ENCODE measurements at places on chromosomes 13 and 19.

GRCh38 chr13:28401303-28402056, 93.4 kb downstream of the FLT1 start:
- no peak for DNase-seq

DNA sequence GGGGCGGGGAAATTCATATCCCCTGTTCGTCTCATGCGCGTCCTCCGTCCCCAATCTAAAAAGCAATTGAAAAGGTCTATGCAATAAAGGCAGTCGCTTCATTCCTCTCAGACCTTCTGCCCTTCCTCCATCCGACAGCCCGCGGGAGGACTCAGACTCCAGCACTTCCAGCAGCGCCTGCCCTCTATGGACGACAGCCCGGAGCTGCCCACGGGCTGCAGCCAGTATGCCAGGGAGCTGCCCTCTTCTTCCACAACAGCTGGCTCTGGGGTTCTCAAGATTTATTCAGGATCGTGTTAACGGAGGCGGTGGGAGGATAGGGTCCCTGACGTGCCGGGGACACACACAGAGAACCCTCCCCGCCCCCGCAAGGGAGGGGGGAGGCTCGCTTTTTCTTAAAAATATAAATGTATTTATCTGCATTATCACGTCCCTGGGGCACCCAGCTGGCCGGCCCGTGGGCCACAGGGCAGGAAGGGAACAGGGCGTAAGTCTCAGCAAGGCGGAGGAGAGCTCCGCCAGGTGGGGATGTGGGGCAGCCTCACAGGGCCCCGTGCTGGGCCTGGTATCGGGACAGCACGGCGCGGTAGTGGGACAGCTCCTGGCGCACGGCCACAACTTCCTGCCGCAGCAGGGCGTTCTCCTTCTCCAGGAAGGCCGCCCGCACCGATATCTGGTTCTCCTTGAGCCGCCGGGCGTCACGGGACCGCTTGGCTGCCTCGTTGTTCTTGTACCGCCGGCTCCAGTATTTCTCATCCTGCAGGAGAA, 6.7 kb downstream of the DBP start:
- DNase-seq, result no peak

- no peak for DNase-seq
These were observed 307.7 kb downstream of the PCDH9 start for GRCh38 chr13:66922444-66922843.

DNA sequence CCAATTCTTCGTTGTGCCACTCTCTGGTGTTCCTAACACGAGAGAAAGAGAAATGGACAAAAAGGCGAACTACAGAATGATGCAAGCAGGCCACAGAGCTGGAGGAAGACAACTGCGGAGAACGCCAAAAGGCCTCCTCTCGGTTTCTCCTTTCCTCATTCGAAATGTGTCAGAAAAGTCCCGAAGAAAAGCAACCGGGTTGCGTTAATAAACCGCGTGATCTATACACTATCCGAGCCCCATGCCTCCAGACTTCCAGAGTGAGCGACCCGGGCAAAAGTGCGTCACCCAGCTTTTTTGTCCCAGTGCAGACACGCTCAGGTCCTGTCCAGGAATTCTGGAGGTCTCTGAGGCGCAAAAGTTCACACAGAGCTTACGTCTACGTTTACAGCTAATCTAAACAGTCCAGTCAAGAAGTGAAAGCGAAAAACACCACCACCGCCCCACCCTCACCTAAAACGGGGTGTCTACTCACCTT, 413 bp downstream of the N4BP2L2 start:
- DNase-seq, result no peak

- no peak for DNase-seq
These were observed 29.7 kb downstream of the NKPD1 start for GRCh38 chr19:45130888-45131615.

DNA sequence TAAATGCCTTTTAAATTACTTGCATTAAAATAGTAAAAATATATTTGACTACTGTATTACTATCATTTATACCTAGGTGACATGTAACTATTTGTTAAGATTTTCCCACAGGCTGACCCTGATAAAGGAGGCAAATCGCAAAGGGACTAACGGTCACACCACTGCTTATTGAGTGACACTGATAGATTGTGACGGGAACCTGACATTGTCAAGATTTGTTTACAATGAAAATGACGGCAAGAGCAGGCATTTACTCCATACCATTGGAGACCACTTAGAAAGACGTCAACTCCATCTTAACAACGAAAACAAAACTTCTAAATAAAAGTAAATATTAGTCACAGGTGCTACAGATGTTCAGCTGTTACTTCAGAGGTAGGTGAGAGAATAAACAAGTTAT, 289.0 kb downstream of the DACH1 start:
- no peak for DNase-seq

GRCh38 chr13:25887962-25888655, 163.7 kb downstream of the SHISA2 start:
- no peak for DNase-seq

- no peak for DNase-seq
These were observed 59.4 kb downstream of the ZDHHC20 start for GRCh38 chr13:21399741-21400140.

DNA sequence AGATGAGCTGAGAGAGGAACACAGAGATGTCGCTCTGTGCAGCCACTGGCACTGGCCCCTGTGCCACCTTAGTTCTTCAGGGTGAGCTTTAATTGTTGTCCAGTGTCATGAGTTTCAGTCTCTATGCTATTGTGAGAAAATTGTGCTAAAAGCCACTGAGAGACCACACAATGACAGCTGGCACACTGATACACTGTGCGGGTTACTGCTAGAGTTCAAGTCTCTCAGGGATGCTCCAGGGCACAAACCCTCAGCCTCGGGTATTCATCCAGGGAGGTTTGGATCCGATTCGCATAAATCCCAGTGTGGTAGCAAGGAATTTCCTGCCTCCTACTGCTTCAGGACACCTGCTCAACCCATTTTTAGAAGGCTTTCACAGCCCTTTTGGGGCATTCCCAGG, 68.1 kb upstream of the EDNRB start:
- no peak for DNase-seq

DNA sequence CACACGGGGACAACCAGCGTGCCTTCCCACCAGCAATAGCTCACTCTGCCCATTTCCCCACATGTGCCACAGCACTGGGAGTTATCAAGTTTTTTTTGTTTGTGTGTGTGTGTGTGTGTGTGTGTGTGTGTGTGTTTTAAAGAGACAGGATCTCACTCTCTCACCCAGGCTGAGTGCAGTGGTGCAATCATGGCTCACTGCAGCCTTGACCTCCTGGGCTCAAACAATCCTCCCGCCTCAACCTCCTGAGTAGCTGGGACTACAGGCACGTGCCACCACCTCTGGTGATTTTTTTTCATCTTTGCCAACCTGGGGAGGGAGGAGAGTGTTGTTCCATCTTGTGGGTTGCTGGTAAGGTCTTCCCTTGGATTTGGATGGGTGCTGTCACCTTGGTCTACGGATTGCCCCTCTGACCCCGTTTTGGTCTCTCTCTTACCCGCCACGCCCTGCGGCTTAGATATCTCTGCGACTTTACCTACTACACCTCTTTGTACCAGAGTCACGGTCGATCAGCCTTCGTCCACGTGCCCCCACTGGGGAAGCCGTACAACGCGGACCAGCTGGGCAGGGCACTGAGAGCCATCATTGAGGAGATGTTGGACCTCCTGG, 22.6 kb downstream of the PGPEP1 start:
- DNase-seq, result no peak

Data from type B pancreatic cell (in vitro differentiated cells).